ENCODE measurements at places on chromosomes 6 and 20.

DNA sequence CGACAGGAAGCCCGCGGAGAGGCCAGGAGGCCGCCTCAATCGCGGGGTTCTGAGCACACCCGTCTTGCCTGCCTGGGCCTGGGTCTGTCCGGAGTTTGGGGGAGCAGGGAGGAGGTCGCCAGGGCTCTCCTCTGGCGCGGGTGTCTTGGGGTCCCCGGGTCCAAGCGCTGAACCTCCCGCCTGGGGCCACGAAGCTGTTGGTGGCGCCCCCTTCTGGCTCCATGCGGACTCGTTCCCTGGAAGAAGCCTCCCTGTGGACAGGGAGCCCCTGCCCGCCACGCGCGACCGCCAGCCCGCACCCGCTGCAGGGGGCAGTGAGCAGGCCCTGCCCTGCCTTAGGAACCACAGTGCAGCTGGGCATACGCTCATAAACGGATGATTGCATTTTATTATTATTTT lies 44.7 kb downstream of the MCUR1 start:
- no peak for DNase-seq

DNA sequence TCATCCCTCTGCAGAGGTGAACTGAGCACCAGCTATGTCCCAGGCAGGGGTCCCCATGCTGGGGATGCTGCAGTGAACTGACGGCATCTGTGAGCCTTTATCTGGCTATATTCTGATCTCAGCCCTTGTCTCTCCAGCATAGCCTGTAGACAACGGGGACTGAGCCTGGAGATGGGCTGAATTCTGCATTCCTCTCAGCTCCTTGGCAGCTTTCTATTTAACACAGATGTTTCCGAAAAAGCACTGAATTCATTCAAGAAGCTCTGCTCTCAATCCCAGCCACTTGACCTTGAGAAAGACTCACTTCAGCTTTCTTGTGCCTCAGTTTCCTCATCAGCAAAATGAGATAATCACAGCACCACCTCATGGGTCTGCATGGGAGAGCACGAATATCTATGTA lies 204.4 kb upstream of the PMEPA1 start:
- no peak for DNase-seq

- no peak for DNase-seq
Measured at GRCh38 chr6:99613705-99614429, 7.2 kb downstream of the PRDM13 start.

- DNase-seq = no peak
Measured at GRCh38 chr6:13913226-13914001, 11.3 kb upstream of the RNF182 start.

- DNase-seq = no peak
Measured at GRCh38 chr6:34549026-34549803, 6.9 kb downstream of the SPDEF start.

DNA sequence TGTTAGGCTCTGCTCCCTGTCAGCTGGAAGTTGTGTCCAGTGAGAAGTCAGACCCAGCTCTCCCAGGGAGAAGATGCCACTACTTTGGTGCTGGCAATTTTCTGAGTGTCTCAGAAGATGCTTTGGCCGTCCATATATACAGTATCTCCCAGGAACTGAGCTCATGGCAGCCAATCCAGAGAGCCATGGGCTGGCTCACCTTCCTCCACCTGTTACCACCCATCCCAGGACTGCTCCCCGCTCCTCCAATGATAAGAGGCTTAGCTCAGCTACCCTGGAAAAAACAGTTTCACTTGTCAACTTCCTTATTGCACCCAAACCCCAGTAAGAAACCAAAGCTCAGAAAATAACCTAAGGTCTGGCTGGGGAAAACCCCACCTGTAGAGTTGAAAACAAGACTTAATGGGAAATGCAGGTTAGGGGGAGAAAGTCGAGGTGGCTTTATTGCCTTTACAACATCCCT lies at the start of gene BNIP5:
Gene BNIP5, minus strand, starts transcription at position 110 of the 463 bp plus-strand sequence. CDS start 6,198 bp downstream, outside the sequence.
- no peak for DNase-seq

DNA sequence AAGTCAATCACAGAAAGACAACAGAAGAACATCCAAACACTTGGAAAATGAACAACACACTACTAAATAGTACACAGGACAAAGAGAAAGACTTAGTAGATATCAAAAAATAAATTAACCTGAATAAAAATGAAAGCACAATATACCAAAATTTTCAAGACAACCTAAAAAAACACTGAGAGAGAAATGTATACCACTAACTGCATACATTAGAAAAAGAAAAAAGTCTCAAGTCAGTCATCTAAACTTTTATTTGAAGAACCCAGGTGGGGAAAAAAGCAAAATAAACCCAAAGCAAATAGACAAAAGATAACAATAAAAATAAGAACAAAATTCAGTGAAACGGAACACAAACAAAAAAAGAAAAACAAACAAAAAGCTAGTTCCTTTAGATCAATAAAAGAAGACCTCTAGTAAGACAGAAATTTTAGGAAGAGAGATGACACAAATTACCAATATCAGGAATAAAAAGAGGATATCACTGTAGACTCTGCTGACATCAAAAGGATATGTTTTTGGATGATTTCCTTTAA lies 172.8 kb downstream of the TRIM27 start:
- DNase-seq = no peak

- DNase-seq = no peak
Measured at GRCh38 chr20:37573626-37574198, 46.0 kb upstream of the BLCAP start.

DNA sequence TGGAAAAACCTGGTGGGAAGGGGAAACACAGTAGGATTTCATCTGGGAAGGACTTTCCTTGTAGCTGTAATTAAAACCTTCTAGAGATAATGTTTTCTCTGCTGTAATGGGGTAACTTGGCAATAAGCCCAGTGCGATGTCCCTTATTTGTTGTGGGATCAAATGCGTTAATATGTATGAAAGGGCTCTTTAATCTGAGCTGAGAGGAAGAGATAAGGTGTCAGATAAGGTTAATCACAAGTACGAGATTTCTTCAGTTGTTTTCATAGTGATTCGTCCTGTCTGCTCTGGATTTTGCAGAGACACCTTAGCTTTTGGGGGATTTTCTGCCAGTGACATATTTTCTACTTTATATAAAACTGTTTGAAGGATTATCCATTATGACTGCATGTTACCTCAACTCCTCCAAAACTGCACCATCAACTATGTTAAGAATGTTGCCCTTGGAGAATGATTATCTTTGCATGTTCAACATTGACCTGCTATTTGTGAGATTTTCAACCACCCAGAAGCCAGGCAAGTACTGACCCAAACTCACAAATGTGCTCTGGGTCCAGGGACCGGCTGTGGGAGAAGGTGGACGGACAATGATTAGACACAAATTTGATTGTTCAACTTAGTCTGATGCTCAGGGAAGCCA lies 21.2 kb upstream of the ELOVL5 start:
- DNase-seq = no peak

DNA sequence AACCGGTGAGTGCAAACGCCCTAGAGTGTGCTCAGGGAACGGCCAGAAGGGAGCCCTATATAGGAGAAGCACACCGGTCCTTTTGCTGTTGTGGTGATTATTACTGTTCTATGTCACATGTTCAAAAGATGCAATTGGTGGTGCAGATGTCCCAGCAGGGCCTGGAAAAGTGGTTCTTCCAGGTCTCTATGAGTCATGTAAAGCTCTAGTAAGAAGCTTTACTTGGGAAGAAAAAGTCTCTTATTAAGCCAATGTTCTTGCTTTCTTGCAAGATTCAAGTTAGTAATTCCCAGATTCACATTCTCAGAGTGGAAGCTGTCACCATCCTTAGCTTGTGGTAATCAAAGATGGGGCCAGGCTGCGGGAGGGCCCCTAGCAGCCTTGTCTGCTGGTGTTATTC lies 23.3 kb downstream of the EDN3 start:
- DNase-seq = no peak

DNA sequence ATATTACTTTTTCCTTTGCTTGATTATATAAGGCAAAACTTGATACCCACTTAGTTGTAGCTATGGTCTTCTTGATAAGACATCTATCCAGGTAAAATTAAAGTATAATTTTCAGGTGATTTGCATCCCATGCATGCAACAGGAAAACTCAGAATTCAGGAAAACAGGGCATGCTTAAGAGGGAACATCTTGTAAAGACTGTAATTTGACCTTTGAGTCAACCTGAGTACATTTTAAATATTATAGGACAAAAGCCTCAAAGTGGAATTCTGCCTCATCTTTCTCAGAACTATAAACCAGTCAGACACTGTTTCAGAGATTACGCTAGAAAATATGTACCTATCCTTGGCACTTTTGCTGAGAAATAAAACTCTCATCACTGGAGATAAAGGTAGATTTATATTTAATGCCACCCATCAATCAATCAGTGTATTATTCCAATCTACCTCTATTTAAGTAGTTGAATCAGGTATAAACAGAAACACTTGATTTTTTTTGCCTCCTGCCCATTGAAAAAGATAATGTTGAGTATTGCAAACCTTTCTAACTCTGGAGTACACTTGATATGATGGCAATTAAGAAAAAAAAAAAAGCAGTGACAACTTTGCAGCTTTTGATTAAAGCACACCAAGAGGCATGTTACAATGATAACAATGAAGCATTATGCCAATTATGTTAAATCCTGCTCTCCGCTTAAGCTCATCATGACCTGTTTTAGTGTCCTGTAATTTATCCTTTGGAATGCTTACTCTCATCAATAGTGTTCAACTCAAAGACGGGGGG lies 2.8 kb downstream of the CITED2 start:
- DNase-seq = no peak

- no peak for DNase-seq
Measured at GRCh38 chr6:51495610-51496396, 591.6 kb downstream of the PKHD1 start.

DNA sequence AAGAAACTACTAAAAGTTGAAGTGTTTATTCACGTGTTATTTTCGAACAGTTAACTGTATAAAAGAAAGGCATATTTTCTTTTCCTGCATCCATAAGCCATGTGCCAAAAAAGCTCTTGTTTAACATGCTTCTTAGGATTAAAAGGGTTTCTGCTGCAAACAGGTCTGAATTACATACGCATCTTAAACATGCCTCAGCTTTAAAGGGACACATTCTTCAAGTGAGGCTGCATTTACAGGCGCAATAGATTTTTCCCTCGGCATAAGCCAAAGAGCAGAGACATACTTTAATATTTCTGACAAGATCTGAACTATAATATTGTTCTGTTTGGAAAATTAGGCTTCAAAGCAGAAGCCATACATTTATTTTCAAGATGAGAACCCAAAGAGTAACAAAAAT lies 39.4 kb downstream of the PDE7B start:
- DNase-seq = no peak

GRCh38 chr20:58010186-58010585 lies 218.3 kb downstream of the ANKRD60 start:
- no peak for DNase-seq

GRCh38 chr20:1041845-1042390 lies 39.8 kb upstream of the RSPO4 start:
- DNase-seq = no peak

DNA sequence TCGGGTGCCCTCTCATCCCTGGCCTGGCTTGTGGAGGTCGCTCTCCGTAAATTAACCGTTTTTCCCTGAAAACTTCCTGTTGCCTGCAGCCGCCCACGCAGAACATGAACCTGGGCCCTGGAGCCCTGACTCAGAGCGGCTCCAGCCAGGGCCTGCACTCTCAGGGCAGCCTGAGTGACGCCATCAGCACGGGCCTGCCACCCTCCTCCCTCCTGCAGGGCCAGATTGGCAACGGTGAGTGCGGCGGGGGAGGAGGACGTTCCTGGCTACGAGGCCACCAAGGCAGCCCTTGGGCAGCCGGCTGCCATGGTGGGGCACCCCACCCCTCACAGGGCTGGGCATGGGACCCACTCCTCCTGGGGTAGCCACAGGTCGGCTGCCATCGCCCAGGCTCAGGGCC lies 17.8 kb downstream of the SS18L1 start:
- no peak for DNase-seq

DNA sequence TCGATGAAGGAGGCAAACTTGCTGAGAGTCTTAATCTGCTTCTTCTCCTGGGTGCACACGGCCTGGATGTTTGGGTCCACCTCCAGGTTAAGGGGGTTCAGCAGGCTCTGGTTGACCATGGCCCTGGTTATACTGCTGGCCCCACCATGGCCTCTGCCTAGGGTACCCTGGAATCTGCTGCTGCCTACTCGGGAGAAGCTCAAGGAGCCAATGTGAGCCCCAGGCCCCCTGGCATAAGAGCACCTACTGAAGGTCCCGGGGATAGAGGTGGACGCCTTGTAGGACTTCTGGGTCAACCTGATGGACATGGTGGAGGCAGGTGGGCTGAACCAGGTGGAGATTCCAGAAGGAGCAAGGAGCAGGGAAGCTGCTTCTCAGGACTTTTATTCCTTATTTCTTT lies 17.9 kb upstream of the FKBP1C start:
- DNase-seq = no peak

- no peak for DNase-seq
Measured at GRCh38 chr6:158706369-158706982, 56.6 kb downstream of the SYTL3 start.

- no peak for DNase-seq
Measured at GRCh38 chr20:47501116-47501481, 588 bp upstream of the NCOA3 start.

- DNase-seq = no peak
Measured at GRCh38 chr20:24987873-24988835, 4.4 kb downstream of the APMAP start.

GRCh38 chr6:147560670-147561069 lies 52.2 kb downstream of the SAMD5 start:
- no peak for DNase-seq

DNA sequence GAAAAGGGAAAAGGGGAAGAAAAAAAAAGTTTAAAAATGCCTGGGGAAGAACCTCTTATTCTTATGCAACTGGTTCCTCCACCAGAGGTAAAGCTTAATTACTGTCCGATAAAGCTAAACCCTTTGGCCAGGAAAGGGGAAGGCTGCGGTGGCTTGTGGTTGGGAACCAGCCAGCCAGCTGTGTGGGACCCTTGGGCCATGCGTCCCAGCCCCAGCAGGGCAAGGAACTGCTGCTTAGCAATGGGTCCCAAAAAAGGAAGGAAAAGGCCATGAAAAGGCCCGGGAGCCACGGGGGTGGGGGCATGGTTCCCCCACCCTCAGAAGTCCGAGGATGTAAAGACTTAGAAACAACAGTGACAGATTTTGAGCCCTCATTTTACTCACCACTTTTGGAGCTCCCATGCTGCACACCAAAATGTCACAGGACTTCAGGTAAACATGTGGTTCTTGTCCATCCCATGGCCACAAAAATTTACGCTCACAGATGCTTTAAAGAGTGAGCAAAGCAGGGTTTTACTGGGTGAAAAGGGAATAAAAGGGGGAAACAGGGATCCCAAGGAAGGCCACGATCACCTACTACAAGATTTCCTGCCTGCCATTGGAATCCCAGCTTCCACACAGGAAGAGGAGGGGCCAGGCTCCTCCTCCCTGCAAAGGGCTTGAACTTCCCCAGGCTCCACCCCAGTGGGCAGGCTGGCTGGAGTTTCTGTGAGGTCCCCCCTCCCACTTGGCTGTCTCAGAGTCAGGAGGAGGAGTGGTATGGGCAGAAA lies 1234.7 kb upstream of the GJE1 start:
- DNase-seq = no peak

All from NCI-H187 treated with DMSO at 0.1 percent for 48 hours (cell line).